ENCODE measurements at places on chromosomes 13 and 19.

DNA sequence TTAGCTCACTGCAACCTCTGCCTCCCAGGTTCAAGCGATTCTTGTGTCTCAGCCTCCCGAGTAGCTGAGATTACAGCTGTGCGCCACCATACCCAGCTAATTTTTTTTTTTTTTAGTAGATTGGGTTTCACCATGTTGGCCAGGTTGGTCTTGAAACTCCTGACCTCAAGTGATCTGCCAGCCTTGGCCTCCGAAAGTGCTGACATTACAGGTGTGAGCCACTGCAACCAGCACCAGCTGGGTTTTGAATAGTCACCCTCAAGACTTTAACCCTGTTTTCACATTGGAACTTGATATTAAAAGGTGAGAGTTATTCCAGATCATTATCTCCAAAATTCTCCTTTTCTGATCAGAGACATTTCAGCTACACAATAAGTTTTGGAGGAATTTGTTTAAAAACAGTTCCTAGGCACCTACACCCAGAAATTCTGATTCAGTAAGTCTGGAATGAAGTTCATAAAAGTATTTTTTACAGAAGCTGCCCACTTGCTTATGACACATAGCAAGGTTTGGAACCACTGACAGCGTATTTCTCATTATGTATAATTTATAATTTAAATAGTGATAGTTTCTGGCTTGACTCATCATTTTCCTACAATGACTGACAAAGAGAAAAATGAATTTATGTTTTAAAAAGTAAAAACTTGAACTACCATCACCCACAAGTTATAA is 417.3 kb downstream of the DIAPH3 start:
- no peak for DNase-seq

DNA sequence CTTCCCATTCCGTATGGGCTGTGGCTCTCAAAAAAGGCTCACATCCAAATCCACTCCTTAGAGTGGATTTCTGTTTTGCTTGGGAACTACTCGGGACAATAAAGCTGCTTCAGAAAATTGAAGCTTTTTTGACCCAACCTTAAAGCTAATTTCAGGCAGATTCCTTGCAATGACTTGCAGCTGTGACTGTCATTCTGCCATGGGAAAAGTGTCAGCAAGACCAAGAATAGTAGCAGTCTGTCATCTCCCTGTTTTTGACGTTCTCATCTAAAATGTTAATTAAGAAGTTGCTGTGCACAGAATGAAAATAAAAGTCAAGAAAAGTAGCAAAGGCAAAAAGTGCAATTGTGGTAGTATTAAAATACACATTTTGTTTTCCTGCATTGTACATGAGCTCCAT is 304.7 kb downstream of the COG6 start:
- no peak for DNase-seq

- no peak for DNase-seq
Measured at GRCh38 chr13:112448621-112449544, 72.7 kb downstream of the SPACA7 start.

GRCh38 chr13:59230484-59231264 is 933.1 kb downstream of the DIAPH3 start:
- no peak for DNase-seq

DNA sequence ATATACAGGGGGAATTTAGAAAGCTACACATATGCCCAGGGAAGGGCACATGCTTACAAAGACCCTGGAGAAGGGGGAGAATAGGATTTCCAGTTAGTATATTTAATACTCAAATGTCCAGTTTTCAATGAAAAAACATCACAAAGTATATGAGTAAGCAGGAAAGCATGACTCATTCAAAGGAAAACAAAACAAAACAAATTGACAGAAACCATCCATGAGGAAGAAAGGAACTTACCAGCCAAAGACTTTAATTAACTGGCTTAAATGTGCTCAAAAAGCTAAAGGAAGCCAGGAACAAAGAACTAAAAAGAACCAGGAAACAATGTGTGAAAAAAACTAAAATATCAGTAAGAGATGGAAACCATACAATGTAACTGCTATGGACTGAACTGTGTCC is 716.2 kb upstream of the ARGLU1 start:
- no peak for DNase-seq

GRCh38 chr13:76845865-76846264 is 40.3 kb downstream of the KCTD12 start:
- DNase-seq: no peak

GRCh38 chr13:97387485-97387839 is 46.5 kb upstream of the RAP2A start:
- DNase-seq: no peak

DNA sequence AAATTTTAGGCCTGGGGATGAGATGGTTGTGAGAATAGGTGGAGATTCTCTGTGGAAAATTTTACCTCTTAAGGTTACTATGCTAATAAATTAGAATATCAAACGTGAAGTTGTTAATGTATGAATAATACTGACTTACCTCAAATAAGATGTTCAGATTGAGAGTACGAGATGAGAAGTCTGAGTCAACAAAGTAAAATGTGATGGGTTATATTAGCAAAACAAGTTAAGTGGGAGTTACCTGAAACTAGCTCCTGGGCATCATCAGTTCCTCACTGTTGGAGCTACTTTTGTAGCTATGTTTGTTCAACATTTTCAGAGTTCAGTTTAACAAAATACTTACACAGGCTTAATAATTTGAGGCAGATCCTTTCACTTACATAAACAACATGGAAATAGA is 108.6 kb downstream of the PIBF1 start:
- DNase-seq: no peak

DNA sequence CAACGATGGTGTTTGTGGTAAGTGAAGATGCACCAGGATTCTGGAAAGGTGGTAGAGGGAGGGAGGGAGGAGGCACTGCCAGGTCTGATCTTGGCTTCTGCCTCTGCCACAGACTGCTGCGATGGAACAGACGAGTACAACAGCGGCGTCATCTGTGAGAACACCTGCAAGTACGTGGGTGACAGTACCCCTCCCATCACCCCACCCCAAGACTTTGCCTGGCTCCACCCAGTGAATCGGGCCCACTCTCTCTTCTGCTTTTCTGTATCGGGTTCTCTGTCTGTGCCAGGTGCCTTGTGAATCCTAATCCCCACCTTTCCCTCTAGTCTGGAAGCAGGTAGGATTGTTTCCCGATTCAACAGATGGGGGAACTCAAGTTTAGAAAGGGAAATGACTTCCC is 2.5 kb downstream of the PRKCSH start:
- no peak for DNase-seq

GRCh38 chr13:33796095-33796494 is 21.9 kb upstream of the RFC3 start:
- DNase-seq: no peak

GRCh38 chr19:4878491-4878968 is 11.1 kb upstream of the PLIN3 start:
- no peak for DNase-seq

GRCh38 chr19:6593651-6594416 is 2.9 kb upstream of the CD70 start:
- DNase-seq: no peak

DNA sequence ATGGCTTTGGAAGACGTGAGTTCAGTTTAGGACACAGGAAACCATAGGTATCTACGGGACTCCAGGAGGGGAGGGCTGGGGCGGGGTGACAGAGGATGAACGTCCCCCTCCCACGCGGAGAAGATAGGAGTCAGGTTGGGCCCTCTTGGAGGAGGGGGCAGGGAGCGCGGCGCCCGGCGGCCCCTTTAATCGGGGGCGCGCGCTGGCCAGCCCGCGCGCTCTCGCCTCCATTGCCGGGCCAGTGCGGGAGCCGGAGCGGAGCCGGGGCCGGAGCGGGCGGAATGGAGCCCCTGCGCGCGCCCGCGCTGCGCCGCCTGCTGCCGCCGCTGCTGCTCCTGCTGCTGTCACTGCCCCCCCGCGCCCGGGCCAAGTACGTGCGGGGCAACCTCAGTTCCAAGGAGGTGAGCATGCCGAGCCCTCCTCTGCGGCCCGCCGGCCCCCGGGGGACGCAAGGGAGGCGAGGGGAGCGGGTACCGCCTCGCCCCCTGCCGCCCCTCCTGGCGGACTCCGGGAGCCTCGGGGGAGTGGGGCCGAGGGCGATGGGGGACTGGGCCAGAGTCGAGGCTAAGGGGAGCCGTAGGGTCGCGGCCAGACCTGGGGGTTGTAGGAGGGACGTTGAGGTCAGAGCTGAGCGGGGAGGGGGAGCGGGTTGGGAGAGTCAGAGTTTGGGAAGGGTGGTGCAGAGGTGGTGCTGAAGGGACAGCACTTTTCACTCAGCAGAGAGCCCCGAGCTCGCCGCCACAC is at the start of gene TMEM145:
Gene TMEM145 (plus strand): TSS at position 214 of the 744 bp plus-strand sequence. CDS start 68 bp downstream, at position 282.
- DNase-seq: no peak

GRCh38 chr19:3984908-3985642 is at the start of gene EEF2:
TSS of gene EEF2 (minus strand) at chr19:3985463. CDS start at chr19:3985380, 83 bp downstream.
- peak; percentile 91 for DNase-seq

DNA sequence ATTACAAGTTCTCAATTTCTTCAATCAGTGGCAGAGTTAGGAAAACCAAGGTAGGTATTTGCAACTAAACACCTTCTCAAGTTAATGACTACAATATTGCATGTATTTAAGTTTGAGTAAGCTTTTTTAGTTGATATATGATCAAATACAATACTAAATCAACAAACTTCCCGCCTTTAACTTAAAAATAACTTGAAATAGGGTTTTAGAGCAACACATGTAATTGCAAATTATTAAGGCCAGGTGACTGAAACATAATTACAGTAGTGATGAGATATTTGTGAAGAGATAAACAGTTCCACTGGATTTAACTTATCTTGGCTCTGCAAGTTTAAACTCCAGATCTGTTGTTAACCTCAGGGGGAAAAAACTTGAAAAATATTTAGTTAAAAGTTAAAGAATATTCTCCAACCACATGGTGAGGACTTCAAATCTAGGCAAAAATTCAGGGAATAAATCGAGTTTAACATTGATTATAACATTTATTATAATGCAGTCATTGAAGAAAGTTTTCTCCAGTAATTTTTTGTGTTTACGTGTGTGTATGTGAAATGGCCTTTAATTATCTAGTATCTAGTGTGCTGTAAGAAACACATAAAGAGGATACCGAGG is 3.6 kb downstream of the DACH1 start:
- DNase-seq: no peak
